ENCODE measurements at places on chromosomes 6 and 20.

DNA sequence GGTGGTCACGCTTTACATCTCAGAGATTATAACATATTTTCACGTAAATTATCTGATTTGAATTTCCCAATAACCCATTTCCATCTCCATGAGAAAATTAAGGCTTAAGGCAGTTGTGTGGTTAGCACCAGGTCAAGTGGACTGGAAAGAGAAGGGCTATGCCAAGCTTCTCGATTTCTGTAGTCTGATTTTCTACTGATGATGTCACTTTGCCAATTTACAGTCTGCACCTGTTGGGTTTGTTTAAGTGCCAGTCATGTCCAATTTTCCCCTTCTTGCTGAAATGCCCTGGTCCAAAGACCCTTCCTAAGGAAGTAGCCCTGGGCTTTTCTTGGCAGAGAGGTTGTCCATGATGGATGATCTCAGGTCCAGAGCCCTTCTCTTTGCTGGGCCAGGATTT, 562.3 kb upstream of the BTBD3 start:
- DNase-seq, result no peak

GRCh38 chr20:6075428-6076219, 21.8 kb upstream of the LRRN4 start:
- DNase-seq, result no peak

- DNase-seq, result no peak
These were observed 33.8 kb downstream of the BRPF3 start for GRCh38 chr6:36230371-36230770.

DNA sequence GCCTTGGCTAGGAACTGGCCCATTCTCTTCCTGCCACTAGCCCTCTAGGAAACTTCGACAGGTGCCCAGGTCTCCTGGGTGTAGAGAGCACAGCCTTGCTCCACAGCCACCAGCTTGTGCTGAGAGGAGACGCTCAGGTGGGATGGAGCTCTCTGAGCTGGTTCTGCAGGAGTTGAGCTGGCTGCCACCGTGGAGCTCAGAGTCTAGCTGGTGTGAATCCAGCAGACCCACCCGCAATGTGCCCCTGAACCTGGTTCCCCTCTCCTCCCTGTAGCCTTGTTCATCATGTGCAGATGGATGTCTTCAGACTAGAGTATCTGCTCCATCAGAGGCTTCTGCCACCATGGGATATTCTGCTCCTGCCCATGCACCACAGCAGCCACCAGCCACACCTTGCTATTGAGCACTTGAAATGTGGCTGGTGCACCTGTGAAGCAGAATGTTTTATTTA, 222.5 kb downstream of the SYNDIG1 start:
- no peak for DNase-seq
